ENCODE measurements at places on chromosomes 4 and X. TPM values are rescaled to one million over a fixed set of nuclear protein-coding genes. Genes with fewer than 3 reads are reported as not detected.

The AKAP14 gene
- not detected for total RNA-seq

The PSAPL1 gene
- total RNA-seq, result not detected

The ADAM29 gene
- total RNA-seq, result not detected

The RBM47 gene
- 86.6 TPM for total RNA-seq

The YY2 gene
- total RNA-seq, result 4.7 TPM

DNA sequence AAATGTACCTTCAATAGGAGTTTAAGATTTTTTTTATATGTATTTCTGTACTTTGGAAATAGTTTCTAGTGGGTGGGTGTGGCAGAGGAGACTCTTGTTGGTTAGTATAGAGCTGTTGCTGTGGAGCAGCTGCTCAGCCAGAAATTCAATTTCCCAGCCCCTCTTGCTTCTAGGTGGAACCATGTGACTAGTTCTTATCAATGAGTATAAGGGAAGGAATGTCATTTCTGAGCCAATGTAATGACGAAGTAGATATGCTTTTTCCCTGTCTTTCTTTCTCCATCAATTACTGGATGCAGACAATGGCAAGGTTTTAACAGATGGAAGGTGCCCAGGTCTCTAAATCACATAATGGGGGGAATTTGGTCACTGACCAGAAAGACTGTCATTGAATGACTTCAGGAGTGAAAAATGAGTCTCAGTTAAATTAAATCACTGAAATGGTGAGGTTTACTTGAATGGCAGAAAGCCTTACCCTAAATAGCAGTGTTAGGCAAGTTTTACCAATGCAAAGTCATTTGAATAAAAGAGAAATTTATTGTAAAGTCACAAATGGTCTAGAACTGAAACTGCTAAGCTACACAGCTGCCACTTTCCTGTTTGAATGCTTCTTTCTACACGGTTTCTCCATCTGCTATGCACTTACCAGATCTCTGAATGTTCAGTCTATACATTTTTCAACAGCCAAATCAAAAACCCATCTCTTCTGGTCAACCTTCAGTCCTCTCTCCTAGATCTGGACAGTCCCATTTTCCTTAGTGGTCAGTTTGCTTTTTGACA lies 795.4 kb upstream of the MAGEB2 start:
- peak; percentile 38 for DNase-seq

- no peak for DNase-seq
These were observed 137.2 kb downstream of the UNC5C start for GRCh38 chr4:95411371-95412088.

GRCh38 chr4:79982601-79983322 lies 90.3 kb downstream of the ANTXR2 start:
- no peak for DNase-seq

GRCh38 chrX:37380924-37381323 lies 31.8 kb downstream of the PRRG1 start:
- peak; percentile 48 for DNase-seq

- DNase-seq, result no peak
These were observed 304.2 kb downstream of the TENM3 start for GRCh38 chr4:182547435-182547834.

- DNase-seq, result no peak
These were observed 28.8 kb downstream of the ATP8A1 start for GRCh38 chr4:42627885-42628646.

DNA sequence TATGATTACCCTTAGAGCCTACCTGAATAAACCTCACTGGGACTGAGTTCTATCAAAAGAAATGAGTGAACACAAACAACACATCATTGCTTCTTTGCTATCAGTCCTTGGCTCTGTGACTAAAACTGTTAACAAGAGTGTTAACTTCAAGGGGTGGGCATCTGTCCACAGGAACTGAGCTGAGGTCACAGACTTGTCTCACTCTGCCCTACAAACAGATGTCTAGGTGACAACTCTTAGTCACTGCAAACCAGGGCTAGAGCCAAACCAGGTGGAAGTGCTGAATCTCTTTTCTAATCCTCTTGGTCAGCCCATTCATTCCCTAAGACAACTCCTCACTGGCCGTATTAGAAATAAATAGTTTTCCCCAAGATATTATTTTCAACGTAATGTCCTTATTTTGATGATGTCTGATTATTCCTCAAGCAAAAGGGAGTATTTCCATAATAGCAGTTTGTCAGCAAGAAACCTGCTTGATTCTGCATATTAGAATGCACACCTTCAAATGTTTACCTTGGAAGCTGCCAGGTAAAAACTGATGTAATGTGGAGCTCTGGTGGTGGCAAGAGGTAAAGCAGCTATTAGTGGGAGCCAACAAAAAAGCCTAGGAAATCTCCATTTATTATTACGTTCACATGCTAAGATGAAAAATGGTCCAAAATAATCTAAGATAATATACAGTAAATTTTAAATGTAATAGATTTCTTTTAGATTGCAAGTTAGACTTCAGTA lies 4.0 kb downstream of the COL25A1 start:
- DNase-seq, result peak; percentile 14

GRCh38 chr4:81378386-81378785 lies 93.3 kb downstream of the RASGEF1B start:
- DNase-seq, result no peak

- no peak for DNase-seq
These were observed 66.3 kb downstream of the DHRSX start for GRCh38 chrX:2434270-2435163.

DNA sequence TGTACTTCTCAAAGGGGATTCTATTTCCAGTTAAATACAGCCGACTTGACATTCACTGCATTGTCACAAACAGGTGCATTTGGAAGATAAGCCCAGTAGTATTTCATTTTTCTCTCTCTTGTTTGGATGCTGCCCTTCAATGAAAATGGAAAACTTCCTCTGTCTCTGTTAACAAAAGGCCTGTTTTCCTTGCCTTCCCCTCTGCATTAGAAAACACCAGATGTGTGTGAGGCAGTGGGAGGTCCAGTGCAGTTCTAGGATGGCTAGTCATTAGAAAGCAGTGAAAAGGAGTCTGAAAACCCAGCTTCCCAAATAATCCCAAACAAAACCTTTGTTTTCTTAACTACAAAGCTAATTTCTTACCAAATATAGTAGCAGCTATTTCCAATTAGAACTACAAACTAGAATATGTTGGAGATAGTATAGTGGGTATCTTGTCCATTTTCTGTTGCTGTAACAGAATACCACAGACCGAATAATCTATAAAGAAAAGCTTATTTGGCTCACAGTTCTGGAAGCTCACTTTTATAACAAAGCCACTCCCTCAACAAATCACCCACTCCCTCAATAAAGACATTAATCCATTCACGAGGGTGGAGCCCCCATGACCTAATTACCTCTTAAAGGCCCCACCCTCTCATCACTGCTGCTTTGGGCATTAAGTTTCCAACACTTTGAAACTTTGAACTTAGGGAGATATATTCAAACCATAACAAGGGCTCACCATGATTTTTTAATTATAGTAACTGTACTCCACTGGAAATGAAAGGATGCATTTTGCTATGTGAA lies 452.1 kb upstream of the RPS6KA3 start:
- DNase-seq, result no peak

GRCh38 chrX:16867947-16868346 lies 2.2 kb downstream of the RBBP7 start:
- DNase-seq, result no peak

- no peak for DNase-seq
These were observed 352.2 kb downstream of the SPRY1 start for GRCh38 chr4:123748806-123749205.

- no peak for DNase-seq
These were observed 29.8 kb downstream of the SGMS2 start for GRCh38 chr4:107854356-107855022.

Data from Calu3 (cell line).